HL-60 (cell line): ENCODE measurements at places on chromosomes 5 and 9.

DNA sequence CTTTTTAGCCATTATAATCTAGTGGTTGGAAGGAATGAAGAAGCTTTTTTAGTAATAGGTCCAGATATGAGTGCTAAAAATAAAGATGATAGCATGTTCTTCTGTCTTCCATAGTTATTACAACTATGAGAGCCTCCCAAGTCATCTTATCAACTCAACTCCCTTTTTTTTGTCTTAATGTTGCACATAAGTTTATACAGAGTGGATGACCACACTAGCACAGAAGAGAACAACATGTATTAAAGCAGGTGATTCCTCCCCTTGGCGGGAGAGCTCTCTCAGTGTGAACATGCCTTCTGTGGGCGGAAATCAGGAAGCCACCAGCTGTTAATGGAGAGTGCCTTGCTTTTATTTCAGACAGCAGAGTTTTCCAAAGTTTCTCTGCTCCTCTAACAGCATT lies 40.1 kb upstream of the STX17 start:
- DNase-seq, result no peak

GRCh38 chr9:135190789-135191577 lies 103.5 kb downstream of the OLFM1 start:
- DNase-seq, result no peak

GRCh38 chr5:33812746-33813145 lies 79.0 kb downstream of the ADAMTS12 start:
- no peak for DNase-seq

GRCh38 chr5:83608122-83608521 lies 112.5 kb downstream of the HAPLN1 start:
- no peak for DNase-seq

GRCh38 chr9:102514541-102514940 lies 480.6 kb upstream of the CYLC2 start:
- DNase-seq, result no peak

DNA sequence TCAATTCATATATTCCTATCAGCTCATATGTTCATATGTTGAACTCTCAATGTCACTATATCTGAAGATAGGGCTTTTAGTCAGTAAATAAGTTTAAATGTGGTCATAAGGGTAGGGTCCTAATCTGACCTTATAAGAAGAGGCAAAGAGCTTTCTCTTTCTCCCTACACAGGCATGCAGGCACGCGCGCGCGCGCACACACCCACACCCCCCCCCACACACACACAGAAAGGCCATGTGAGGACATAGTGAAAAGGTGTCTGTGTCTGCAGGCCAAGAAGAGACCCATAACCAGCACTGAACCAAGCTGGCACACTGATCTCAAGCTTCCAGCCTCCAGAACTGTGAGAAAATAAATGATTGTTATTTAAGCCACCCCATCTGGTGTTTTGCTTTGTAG lies 76.0 kb downstream of the PDE4D start:
- DNase-seq, result no peak

DNA sequence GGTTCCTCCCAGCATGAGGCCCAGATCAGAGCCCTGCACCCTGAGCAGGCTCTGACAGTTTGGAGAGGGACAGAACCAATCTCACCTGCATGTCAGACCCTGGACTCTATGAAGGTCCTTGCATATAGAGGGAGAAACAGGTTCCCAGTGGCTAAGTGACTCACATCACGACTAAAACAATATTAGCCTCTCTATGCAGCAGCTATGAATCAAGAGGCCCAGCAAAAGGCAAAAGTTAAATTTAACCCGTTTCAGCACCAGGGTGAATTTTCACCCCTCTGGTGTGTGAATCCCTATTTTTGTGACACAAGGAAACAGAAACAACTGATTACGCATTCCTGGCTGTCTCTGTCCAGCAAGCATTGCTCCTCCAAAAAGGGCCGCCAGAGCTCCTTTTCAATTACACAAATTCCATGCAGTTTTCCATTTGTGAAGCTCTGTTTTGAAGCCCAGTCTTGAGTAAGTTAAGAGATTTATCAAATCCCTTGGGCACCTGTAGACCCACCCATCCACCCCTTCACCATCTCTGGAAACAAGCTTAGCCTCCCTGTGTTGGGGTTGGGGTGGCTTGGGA lies 136.6 kb downstream of the GABBR2 start:
- DNase-seq, result no peak

- no peak for DNase-seq
Measured at GRCh38 chr9:31799953-31800609, 584.4 kb upstream of the ACO1 start.

DNA sequence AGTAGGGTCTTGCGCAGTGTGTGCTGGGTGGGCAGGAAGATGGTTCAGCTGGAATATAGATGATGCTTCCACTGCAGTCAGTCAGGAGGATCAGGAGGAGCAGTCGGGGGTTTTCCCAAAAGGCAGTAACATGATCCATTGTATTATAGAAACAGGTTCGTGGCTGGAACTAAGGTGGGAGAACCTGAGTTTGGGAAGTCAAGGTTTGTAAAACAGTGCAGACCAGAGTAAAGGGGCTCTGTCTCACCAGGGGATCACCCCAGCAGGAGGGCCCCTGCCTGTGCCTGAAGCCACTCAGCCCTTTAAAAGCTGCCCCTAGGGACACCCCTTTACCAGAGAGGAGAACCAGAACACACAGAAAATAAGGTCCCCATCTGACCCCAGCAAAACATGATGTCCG lies 213.4 kb downstream of the AUH start:
- no peak for DNase-seq

DNA sequence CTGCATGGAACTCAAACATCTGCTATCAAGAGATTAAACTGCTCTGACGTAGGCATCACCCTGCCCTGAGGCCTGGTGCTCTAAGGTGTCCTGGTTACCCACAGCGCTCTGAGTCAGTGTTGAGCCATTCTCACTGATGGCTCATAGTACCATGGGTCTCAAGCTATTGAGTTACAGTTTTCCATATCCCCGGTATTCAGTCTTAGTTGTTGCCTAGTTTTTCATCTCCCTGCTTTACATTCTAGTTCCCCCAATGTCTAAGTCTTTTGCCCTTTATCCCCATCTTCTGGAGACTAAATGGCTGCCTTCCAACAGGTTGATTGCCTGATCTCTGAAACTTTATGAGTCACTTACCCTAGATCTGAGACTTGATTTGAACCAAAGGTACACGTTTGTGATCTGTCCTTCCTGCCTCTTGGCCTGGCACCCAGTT lies 161.2 kb upstream of the PTGER4 start:
- DNase-seq, result no peak

DNA sequence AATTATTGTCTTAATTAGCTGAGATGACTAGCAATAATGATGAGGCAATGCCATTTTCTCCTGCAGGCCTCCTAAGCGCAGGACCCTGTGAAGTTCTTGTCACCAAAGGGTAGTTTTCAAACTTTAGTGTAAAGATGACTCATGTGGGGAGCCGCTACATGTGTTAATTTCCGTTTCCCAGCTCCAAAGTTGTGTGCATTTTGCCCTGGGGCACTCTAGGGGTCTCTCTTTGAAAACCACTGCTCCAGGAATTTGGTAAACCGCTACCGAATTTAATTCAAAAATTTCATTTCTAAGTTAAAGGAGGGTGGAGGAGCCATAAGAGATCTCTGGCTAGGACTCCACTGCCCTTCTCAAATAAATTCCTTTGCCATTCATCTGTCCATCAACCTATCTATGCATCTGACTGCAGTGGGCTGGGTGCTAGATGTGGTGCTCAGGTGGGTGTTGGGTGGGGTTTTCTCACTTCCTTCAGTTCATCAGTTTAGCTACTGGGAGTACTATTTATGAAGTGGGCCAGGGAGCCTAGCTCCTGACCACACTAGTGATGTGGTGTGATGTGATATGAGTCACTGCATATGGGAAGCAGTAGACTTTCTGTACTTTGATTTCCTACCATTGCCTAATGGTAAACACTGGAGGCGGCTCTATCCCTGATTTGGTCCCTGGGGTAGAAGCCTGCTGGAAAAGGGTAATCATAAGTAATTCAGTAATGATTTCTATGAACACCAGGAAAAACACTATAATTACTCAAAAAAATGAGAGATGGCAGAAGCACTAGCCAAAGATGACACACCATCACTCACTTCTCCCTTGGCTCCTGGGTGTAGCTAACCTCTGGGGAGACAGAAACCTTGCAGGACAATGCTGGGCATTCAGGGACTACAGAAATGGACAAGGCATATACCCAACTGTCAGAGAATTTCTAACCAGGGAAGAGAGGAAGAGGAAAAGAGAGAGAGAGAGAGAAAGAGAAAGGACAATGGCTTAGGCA lies 4.0 kb upstream of the ZSWIM6 start:
- DNase-seq, result no peak

DNA sequence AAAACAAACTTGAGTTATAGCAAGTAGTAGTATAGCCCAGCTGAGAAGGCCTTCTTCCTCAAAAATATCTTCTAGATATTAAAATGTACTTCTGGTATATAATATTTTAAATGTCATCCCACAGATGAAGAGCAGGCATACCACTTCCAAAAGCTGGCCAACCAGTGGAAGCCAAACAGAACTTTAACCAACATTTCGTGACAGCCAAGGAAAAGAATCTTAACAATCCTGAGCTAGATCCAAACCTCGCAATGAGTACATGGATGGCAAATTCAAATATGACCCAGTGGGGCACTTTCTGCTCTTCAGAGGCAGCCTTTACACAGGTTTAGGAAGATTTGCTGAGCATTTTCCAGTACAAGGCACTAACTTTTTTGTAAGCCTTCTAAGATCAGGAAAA lies 91.8 kb upstream of the ACO1 start:
- no peak for DNase-seq

DNA sequence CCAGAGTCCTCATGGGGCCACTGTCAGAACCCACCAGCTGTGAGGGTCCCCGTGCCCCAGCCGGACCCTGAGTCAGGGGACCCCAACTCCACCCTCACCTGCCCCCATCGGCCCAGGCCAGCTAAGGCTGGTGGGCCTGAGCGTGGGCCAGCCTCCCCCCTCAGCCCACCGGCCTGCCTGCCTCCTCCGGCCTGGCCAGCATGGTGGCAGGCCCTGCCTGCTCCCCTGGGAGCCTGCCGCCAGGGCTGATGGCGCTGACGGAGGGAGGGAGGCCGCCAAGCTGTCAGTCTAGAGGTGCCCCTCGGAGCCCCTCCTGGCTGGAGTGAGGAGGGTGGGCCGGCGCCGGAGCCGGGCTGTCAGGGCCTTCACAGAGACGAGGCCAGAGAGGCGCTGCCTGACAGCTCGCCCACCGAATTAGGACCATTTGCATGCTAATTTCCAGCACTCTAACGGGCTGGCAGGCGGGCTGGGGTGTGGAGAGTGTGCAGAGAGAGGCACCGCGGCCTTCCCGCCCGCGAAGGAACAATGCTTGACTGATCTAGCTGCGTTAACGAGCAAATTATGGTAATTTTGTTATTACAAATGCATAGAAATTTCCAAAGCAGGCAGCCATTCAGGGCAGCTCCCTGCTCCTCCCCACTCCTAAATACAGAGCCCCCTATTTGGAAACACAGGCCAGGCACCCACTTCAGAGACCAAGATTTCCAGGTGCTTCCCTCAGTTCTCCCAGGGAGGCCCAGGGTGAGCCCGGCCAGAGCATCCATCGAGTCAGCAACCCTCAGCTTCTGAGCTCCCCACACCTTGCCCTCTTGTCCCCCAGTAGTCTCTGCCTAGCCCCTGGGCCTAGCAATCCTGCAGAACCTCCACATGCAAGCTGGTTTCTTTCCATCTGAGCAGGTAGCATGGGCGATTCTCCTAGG lies 169.3 kb downstream of the PAX5 start:
- DNase-seq, result no peak

DNA sequence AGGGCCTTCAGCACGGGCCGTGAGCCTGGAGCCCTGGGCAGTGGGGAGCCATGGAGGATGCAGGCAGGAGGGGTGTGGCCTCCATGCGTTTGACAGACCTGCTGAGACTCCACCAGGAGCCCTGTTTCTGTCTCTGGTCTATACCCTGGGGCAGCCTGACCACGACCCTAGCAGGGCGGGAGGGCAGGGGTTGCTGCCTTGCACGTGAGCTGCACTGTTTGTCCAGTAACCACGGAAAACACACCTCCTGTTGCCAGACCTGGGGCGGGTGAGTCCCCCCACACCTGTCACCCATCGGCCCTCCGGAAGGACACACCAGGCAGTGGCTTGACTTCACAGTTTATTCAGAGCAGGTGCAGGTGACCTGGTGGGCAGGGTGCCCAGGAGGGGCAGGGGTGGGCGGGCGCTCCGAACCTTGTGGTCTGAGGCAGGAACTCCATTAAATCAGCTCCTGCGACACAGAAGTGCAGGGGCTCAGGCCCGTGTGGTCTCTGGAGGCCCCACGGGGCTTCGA lies 3.9 kb downstream of the LCN8 start:
- no peak for DNase-seq

DNA sequence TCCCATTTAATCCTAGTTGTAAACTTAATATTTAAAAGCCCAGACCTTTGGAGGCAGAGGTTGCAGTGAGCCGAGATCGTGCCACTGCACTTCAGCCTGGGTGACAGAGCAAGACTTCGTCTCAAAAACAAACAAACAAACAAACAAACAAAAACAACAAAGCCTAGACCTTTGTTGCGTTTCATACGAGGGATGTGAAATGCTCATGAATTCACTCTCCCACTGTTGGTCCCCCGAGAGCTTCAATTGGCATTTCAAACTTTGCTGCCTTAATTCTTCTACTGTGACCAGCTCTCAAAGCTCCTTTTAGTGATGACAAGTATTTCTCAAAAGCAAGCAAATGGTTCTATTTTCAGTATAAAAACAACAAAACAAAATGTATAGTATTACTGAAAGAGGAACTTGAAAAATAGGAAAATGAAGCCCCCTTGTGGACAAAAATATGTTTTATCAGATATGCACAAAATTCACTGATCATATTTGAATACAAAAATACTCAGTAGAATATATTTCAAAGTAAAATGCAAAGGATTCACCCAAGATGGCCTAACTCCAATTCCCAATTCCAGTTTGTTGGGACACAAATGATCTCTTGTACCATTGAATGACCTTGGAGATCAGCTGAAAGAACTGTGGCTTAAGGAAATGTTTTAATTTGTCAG lies 140.4 kb downstream of the ESM1 start:
- DNase-seq, result no peak

GRCh38 chr5:151094030-151094851 lies 13.4 kb upstream of the TNIP1 start:
- DNase-seq, result no peak

DNA sequence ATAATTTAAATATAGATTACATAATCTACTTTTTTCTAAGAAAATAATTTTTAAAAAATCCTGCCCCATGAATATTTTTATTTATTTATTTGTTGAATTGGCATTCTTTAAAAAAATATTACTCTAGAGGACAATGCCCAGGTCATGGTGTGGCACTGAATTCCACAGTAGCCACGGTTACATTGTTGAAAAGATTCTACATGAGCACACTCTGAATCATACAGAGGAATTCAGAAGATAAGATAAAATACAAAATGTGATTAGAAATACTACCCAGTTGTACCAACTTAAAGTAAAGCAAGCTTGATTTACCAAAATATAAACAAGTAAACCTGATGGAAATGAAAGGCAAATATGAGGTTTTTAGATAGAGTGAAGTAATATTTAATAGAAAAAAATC lies 183.7 kb downstream of the HCN1 start:
- no peak for DNase-seq

- DNase-seq, result no peak
Measured at GRCh38 chr5:58087123-58087522, 372.8 kb downstream of the PLK2 start.
